ENCODE measurements at places on chromosomes 12 and 14. TPM values are rescaled to one million over a fixed set of nuclear protein-coding genes. Genes with fewer than 3 reads are reported as not detected.

TCL1B gene
- polyA plus RNA-seq: 3.8 TPM

RNU6-7 gene
- not detected for polyA plus RNA-seq

KRT79 gene
- not detected for polyA plus RNA-seq

NCOR2 gene
- 17.2 TPM for polyA plus RNA-seq

WBP11 gene
- 17.1 TPM for polyA plus RNA-seq

WASHC4 gene
- polyA plus RNA-seq: 29.5 TPM

UNG gene
- 14.7 TPM for polyA plus RNA-seq

CAPZA3 gene
- not detected for polyA plus RNA-seq

KLC1 gene
- 75.9 TPM for polyA plus RNA-seq

SLC35F4 gene
- polyA plus RNA-seq: not detected

BEST3 gene
- not detected for polyA plus RNA-seq

MANSC4 gene
- 0.33 TPM for polyA plus RNA-seq

ESRRB gene
- 0.21 TPM for polyA plus RNA-seq

KRT71 gene
- not detected for polyA plus RNA-seq

PKP2 gene
- polyA plus RNA-seq: 1.8 TPM

GUCY2C gene
- polyA plus RNA-seq: 0.35 TPM

KRT1 gene
- polyA plus RNA-seq: 0.05 TPM

SPTLC2 gene
- 10.9 TPM for polyA plus RNA-seq

SLC6A12 gene
- polyA plus RNA-seq: 1.2 TPM

CMKLR1 gene
- 9.0 TPM for polyA plus RNA-seq
